ENCODE measurements at places on chromosomes 7 and 10. TPM values are rescaled to one million over a fixed set of nuclear protein-coding genes. Genes with fewer than 3 reads are reported as not detected.

GRCh38 chr10:759898-760477 is 70.5 kb upstream of the DIP2C start:
- no peaks in the 10 kb centered on the region for H3K4me1 ChIP-seq
- H3K4me3 ChIP-seq: no peak overlapping the region
- H3K27ac ChIP-seq: no peak overlapping the region

- DNase-seq: no peak
- no peak overlapping the region for H3K4me3 ChIP-seq
- no peaks in the 10 kb centered on the region for H3K4me1 ChIP-seq
- H3K27ac ChIP-seq: no peak overlapping the region
- H3K27me3 ChIP-seq: no peaks in the 10 kb centered on the region
Observed at GRCh38 chr10:104036069-104036384, 49.7 kb downstream of the COL17A1 start.

DNA sequence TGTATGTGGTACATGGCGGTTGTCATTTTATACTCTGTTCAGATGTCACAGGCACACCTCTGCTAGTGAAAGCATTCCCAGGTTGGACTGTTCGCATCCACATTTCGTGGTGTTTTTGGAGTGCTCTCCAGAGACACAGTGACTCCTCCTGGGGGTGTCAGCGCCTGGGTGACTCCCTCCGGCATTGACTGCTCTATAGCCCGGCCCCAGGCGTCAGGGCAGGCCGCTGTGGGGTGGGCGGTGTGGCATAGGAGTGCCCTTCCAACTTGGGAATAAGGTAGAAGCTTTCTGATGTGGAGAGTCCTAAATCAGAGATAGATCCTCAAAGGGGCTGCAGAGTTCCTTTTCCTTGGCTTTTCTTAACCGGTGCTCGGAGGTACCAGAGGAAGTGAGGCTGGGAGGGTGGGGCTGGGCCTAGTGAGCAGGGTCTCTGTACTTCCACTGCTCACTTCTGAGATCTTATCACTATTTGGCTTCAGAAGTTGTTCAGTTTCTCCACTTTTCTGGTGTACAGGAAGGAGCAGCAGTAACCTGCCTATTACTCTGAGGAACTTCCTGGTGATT is 32.3 kb downstream of the CCNY start:
- peaks cover 32% of the 10 kb centered on the region for H3K4me1 ChIP-seq
- no peak overlapping the region for H3K4me3 ChIP-seq
- DNase-seq: no peak
- peak overlapping the region; percentile 33 for H3K27ac ChIP-seq

GRCh38 chr10:103458720-103459119 is at the start of gene CALHM1:
Gene CALHM1 (minus strand): TSS chr10:103458900. CDS start chr10:103458751, 149 bp downstream.
- DNase-seq: peak; percentile 57
- no peaks in the 10 kb centered on the region for H3K27me3 ChIP-seq
- no peaks in the 10 kb centered on the region for H3K4me1 ChIP-seq
- H3K27ac ChIP-seq: no peak within 1 kb of the TSS
- H3K36me3 ChIP-seq: no peaks in the 10 kb centered on the region
- H3K4me3 ChIP-seq: no peak within 1 kb of the TSS

- DNase-seq: no peak
- H3K27me3 ChIP-seq: no peaks in the 10 kb centered on the region
- H3K36me3 ChIP-seq: peaks cover 3% of the 10 kb centered on the region
- no peaks in the 10 kb centered on the region for H3K4me1 ChIP-seq
- H3K4me3 ChIP-seq: no peak overlapping the region
Observed at GRCh38 chr10:11856678-11857077, 33.5 kb downstream of the PROSER2 start.

- H3K27me3 ChIP-seq: no peaks in the 10 kb centered on the region
Observed at GRCh38 chr7:94049615-94050014, 45.5 kb upstream of the BET1 start.

- H3K27ac ChIP-seq: peak overlapping the region; percentile 47
- no peaks in the 10 kb centered on the region for H3K36me3 ChIP-seq
- H3K4me1 ChIP-seq: no peaks in the 10 kb centered on the region
- no peaks in the 10 kb centered on the region for H3K27me3 ChIP-seq
Observed at GRCh38 chr10:114412907-114413797, 8.8 kb upstream of the AFAP1L2 start.

GRCh38 chr10:10792681-10793080 is 225.0 kb upstream of the CELF2 start:
- H3K27ac ChIP-seq: no peak overlapping the region
- H3K4me3 ChIP-seq: no peak overlapping the region
- no peaks in the 10 kb centered on the region for H3K36me3 ChIP-seq
- no peaks in the 10 kb centered on the region for H3K4me1 ChIP-seq
- H3K27me3 ChIP-seq: no peaks in the 10 kb centered on the region
- DNase-seq: peak; percentile 70

DNA sequence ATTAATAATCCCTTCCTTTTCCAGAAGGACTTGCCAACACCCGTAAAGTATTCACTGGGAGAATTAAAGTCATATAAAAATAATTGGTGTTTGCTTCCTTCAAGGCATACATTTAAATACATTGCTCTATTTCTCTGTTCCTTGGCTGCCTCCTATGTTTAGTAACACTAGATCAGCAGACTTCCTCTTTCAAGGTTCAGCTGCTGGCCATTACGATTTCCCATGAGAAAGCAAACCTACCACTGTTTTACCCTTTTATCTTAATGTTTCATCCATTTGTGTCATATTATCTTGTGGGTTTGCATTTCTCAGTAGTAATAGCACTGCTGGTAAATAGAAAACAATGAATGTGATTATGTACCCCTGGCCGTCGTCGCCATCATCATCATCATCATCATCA is 313.8 kb upstream of the BMPER start:
- no peaks in the 10 kb centered on the region for H3K4me1 ChIP-seq
- DNase-seq: no peak
- H3K27ac ChIP-seq: no peak overlapping the region
- no peaks in the 10 kb centered on the region for H3K36me3 ChIP-seq

GRCh38 chr7:151851145-151851751 is 25.7 kb downstream of the PRKAG2 start:
- no peak overlapping the region for H3K4me3 ChIP-seq
- no peaks in the 10 kb centered on the region for H3K27me3 ChIP-seq
- H3K36me3 ChIP-seq: no peaks in the 10 kb centered on the region

DNA sequence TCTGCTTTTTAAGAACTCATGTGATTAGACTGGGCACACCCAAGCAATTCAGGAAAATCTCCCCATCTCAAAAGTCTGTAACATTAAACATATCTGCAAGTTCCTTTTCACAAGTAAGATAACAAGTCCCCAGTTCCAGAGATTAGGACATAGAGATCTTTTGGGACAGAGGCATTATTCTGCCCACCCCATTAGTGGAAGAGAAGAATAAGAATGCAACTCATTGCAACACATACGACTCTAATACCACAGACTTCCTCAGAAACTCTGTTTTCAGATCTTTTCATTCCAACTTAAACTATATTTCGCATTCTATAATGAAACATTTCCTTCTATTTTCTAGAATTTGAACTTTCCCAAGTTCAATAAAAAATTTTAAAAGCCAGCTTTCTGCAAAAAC is 137.7 kb downstream of the SEMA3C start:
- H3K27me3 ChIP-seq: no peaks in the 10 kb centered on the region
- no peak overlapping the region for H3K27ac ChIP-seq
- no peak for DNase-seq
- H3K36me3 ChIP-seq: no peaks in the 10 kb centered on the region

DNA sequence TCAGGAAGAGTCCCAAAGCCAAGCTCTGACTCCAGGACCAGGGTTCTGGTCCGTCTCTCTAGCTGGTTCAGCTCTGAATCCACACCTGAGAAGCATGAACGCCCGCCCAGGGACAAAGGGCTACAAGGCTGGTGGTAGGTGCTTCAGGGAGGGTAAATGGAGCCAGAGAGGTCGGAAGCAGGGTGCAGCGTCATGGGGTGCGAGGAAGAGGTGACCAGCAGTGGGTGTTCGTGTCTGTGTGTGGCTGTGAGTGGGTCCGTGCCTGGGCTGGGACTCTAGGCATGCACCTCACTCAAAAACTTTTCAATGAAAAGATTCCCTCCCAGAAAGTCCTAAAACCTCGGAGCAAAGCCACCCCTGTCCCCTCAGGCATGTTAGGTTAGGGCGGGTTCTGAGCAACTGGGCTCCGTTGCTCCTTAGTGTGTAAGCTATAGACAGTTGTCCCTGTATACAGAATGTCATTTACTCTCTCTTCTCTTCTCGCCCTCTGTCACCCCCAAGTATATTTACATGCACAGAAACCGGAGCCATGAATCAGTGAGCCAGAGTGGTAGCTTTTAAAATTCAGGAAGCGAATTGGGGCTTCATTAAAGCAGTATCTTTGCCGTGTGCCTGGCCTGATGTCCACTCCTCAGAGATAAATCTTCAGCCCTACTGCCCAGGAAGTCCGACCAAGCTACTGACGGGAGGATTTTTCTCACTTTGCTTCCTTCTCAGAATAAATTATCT is 12.3 kb upstream of the GATA3 start:
- H3K36me3 ChIP-seq: no peaks in the 10 kb centered on the region
- H3K4me3 ChIP-seq: no peak overlapping the region
- no peak for DNase-seq

- no peak overlapping the region for H3K4me3 ChIP-seq
- H3K27ac ChIP-seq: no peak overlapping the region
- H3K27me3 ChIP-seq: no peaks in the 10 kb centered on the region
- no peak for DNase-seq
Observed at GRCh38 chr10:104059364-104059763, 26.3 kb downstream of the COL17A1 start.

DNA sequence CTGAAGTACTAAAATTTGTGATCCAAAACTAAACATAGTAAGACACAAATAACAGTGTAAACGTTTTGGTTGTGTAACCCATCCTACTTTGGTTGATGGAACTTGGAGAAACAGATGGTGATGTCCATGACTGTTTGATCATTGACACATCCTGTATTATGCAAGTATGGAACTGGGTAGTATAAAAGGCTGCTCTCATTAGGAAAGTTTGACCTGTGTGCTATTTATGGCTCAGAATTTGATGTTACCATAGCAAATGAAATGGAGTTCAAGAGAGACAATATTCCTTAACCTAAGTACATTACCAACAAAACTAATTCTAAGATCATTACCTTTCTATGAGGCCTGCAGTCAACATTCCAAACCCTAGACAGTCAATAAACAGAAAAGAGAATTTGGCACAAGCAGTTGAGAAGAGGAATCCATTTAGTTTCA is 39.9 kb downstream of the DKK1 start:
- no peaks in the 10 kb centered on the region for H3K4me1 ChIP-seq
- H3K36me3 ChIP-seq: no peaks in the 10 kb centered on the region
- no peak overlapping the region for H3K27ac ChIP-seq
- no peaks in the 10 kb centered on the region for H3K27me3 ChIP-seq
- no peak for DNase-seq

DNA sequence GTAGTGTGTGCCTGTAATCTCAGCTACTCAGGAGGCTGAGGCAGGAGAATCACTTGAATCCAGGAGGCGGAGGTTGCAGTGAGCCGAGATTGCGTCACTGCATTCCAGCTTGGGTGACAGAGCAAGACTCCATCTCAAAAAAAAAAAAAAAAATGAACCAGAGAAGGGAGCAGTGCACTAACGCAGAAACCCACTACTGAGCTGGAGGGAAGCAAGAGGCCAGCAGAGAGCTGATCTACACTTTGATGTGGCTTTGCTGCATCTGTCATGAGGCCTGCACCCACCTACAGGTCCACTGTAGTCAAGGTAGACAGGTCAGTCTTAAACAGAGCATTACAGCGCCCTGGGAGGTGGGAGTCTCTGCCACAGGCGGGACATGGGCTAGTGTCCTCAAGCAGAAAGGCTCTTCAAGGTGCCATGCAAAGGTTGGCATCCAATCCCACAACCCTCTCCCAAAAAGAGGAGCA is 30.0 kb downstream of the MAT1A start:
- H3K4me1 ChIP-seq: no peaks in the 10 kb centered on the region
- no peaks in the 10 kb centered on the region for H3K27me3 ChIP-seq
- no peak for DNase-seq

CALML5 gene
- not detected for total RNA-seq

DNAJB6 gene
- total RNA-seq: 74.5 TPM

ANKRD61 gene
- 0.19 TPM for total RNA-seq

All from kidney (tissue), 22 donors.